ENCODE measurements at places on chromosomes 5 and 9.

- DNase-seq: no peak
Measured at GRCh38 chr5:59065554-59065953, 482.7 kb downstream of the RAB3C start.

- DNase-seq: no peak
Measured at GRCh38 chr9:127738666-127739065, 3.6 kb upstream of the TOR2A start.

DNA sequence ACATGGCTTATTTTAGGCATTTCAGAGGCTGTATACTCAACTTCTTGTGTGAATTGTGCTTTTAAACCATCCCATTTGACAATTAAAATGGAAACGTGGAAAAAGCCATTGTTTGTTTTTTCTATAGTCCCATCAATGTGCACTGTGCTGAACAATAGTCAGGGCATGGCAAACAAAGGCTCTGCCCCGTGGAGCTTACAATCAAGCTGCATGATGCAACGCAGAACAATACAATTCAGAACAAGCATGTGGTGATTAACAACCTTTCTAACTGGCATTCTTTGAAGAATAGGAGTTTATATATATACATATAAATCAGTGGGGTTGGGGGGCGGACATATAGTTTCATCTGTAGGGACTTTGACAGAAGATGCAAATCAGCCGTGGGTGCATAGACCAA is 2125.4 kb upstream of the WWC1 start:
- DNase-seq: no peak

- no peak for DNase-seq
Measured at GRCh38 chr9:131722255-131722654, 17.6 kb downstream of the RAPGEF1 start.

GRCh38 chr9:10366171-10366779 is 246.5 kb downstream of the PTPRD start:
- peak; percentile 37 for DNase-seq

All from suppressor macrophage treated with lipopolysaccharide for 4 hours (primary cell).